Activated T-helper 1 cell treated with anti-CD3 and anti-CD28 coated beads, Interleukin-2, amount 50 U/mL, for 16 hours (primary cell): ENCODE measurements at places on chromosomes 13 and 19.

GRCh38 chr13:114164053-114164452 is 15.0 kb upstream of the CFAP97D2 start:
- no peak for DNase-seq

DNA sequence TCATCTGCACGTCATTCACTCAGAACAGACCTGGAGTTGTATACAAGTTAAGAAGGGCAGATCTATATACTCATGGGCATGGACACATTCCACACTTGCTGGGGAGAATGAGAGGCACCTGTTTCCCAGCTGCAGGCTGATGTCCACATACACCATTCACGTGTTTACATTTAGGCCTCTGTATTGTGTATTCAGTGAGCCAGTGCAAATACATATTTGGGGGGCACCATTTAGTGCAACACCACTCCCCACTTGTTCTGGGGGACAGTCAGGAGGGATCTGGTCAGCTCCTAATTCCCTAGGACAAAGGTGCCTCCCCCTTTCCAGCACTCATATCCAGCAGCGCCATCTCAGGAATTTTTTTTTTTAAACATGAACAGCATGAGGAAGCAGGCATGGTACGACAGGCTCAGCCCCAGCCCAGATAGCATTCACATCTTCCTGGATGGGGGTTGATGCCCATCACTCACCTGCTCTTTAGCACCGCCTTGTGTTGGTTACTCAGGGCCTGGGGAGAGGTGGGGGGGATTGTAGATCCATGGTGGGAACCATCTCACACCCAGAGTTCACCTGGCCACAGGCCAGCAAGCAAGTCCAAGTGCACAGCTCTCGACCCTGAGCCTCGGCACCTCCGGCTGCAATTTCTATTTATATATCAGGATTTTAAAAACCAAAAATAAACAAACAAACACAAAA is 56.9 kb upstream of the ZNF254 start:
- DNase-seq, result no peak

- DNase-seq, result no peak
Measured at GRCh38 chr13:109231888-109232287, 554.5 kb downstream of the IRS2 start.

- DNase-seq, result no peak
Measured at GRCh38 chr19:7582446-7582845, 13.2 kb upstream of the CAMSAP3 start.

- DNase-seq, result no peak
Measured at GRCh38 chr13:57638186-57638890, 6.8 kb downstream of the PCDH17 start.

GRCh38 chr19:10152100-10152499 is 32.4 kb upstream of the EIF3G start:
- DNase-seq, result no peak

- DNase-seq, result no peak
Measured at GRCh38 chr13:89982407-89983095, 1364.9 kb upstream of the MIR17HG start.

- DNase-seq, result no peak
Measured at GRCh38 chr13:44739120-44739519, 163.0 kb upstream of the TSC22D1 start.

DNA sequence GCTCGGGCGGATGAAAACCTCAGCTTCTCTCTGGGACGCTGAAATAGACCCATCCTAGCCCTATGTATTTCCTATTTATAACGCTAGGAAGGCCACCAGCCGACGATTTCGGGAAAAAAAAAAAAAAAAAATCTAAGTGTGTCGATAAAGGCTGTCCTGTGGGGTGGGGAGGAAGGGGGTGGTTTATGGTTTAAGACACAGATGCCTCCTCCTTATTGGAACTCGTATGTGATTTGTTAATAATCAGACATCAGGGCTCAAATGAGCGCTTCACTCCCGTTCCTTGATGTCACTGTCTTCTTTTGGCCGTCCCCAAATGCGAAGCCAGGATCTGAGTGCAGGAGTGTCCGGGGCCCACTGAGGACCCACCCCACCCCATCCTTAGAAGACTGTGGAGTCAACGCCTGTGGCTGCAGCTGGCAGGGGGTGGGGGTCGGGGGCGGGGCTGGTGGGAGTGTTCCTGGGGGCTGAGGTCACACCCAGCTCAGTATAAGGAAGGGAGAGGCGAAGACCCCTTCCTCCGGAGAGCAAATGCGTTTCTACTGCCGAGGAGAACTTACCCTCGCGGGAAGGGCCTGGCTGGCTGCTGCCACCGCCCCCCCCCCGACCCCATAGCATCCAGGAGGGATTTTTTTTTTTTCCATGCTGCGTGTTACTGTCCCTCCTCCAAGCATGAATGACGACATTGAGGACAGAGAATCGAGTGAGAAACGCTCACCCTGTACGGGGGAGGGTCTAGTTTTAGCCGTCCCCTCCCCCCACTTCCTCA is 971 bp downstream of the ATCAY start:
- DNase-seq, result no peak

DNA sequence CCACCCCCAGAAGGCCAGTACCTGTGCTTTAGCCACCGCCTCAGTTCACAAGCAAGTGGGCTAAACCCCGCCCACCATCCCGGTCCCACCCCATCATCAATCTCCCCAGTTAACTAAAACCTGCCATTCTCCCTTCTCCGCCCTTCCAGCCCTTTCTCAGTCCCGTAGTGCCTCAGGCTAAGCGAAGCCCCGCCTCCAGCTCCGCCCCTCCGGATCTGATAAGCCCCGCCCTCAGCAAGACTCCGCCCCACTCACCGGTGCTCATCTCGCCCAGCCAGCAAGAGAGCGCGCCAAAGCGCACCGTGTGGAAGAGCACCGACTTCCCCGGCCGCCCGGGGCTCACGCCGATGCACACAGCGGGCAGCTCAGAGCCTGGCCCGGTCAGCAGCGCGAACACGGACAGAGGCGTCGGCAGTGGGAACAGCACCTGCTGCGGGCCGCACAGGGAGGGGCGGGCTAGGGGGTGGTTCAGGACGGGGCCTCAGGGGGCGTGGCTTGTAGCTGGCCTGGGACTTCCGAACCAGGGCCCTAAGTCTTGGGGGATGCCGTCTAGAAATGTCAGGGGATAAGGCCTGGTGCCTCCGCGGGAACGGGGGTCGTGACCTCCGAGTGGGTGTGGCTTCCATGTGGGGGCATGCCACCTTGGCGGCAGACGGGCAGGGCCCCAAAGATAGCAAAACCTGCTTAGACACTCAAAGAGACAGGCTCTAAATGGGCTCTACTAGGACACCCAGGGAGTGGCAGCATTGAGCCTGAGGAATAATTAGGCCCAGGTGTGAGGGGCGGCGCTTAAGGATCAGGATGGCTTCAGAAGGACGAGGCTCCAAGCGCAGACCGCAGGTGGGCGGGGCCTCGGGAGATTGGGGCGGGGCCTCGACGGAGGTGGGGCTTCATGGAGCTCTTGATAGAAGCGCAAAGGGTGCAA is 21.4 kb downstream of the MAP4K1 start:
- DNase-seq, result no peak

DNA sequence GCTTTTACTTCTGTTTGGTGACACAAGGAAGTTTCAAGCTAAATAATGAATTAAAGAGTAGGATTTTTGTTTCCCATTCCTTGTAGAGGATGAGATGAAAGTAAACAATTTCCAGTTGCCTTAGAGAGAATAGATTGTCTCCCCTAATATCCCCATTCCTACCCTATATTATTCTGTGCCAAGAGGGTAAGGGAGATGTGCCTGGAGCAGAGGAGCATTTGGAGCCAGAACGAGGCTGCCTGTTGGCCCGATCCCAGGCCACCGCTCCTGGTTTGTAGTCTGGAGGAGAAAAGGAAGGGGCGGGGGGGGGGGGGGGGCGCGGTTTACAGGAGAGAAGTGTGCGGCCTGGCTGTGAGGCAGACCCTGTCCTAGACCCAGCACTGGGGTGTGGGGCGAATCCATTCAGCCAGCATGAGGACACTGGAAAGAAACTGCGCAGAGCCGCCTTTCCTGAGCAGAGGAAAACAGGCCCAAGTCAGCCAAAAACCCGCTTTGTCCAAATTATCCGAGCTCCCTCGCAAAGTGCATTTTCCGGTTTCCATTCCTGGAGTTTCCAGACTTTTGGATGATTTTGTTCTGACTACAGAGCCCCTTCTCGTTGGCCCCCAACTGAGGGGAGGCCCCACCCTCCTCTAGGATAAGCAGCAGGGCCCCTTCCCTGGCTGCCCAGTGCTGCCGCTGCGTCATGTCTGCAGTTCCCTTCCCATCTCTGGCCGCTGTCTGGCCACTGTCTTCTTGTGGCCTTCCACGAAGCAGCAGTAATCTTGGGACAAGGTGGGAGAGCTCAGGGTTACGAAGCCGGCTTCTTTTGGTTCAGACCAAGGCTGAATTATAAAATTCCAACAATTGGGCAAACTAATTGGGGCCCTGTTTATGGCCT is 23.0 kb downstream of the NFIX start:
- no peak for DNase-seq

GRCh38 chr13:45852494-45852893 is 941 bp upstream of the SIAH3 start:
- no peak for DNase-seq

DNA sequence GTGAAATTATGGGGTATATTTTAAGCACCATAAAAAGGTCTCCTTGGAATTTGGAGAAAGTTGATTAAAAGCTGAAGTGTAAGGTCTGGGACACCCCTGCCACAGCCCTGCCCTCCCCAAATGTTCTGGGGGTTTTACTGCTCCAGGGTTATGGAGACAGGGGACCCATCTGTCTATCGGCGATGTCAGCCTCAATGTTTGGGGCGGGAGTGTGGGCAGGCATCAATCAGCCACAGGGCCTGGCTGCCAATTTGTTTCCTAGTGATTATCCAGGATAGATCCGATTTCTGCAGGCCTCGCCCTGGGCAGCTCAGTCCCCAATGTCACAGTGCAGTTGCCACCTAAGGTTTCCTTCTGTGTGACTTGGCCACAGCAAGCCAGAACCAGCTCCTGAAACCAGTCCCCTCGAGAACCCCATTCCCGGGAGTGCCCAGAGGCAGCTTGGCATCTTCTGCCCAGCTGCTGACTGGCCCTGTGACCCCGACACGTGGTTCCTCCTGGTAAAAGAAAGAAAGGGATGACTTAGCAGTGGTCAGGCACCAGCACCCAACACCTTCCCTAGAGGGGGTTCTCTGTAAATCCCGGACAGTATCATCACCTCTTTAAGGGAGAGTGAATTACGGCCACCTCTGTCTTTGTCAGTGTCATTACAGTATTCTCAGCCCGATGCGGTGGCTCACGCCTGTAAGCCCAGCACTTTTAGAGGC is 41.6 kb downstream of the MYO9B start:
- no peak for DNase-seq

DNA sequence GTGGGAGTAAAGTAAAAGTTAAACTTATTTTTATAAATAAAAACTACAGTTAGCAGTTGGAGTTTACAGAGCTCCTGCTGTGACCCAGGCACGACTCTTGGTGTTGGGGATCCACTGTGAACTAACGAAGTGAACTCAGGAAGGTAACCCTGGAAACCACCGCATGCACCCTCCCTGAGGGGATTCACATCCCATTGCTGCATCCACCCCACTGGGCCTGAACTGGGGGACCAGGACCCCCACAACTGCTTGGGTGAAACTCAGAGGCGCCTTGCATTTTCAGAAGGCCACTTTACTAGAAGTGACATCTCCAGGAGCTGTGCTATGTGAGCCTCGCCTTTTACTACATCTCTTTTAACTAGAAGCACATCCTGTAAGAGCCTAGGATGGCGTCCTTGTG is 166.4 kb downstream of the TEX29 start:
- DNase-seq, result no peak

DNA sequence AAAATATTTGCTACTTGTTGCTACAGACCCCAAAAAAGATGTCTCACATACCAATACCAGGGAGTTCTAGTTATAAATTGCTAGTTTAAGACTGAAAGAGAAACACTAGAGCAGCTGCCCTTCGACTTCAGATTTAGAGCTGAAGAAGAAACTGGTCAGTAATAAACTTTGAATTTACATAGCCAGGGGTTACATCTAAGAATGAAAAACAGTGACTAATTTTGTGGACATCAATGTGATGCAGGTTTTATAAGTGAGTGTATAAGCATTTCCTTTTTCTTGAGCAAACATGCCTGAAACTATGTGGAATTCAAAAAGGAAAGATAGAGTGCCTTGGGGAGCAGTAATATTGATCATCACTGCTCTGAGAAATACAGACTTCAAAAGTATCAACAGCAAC is 724.9 kb upstream of the MIR17HG start:
- no peak for DNase-seq

DNA sequence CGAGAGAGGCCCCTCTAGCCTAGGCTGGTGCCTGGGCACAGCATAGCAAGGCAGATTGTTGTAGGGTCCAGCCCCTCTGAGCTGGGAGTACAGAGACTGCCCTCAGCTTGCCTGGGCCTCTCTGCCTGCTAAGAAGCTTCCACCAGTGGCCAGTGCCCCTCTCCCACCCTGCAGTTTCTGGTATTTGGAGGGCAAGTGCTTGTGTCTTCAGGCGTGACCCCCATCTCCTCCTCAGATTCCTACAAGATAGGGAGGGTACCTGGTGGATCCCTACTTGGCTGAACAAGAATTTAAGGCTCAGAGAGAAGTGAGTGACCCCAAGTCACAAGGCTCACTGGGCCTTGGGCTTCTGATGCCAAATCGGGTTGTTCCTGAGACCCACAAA is 152.7 kb downstream of the URI1 start:
- no peak for DNase-seq

- no peak for DNase-seq
Measured at GRCh38 chr19:6105444-6105843, 4.9 kb downstream of the RFX2 start.

GRCh38 chr13:43354153-43354945 is 331.0 kb downstream of the DNAJC15 start:
- DNase-seq, result no peak

DNA sequence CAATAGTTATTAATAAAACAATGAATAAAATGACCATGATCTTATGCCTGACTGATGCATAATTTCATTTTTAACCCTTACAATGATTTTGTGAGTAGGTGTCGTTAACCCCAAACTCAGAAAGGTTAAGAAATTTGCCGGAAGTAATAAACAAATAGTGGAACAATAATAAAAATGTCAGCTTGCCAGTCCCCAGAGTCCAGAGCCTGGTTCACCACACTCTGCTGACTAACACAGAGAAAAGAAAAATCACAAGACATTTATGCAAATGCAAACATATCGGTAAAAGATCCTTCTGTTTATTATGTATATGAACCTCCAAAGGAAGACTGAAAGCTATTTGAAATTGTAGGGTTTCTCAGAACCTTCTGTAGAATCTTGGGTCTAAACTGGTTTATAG is 563.7 kb downstream of the EFNB2 start:
- no peak for DNase-seq

GRCh38 chr19:42208612-42209011 is 8.9 kb downstream of the DEDD2 start:
- DNase-seq, result no peak

- no peak for DNase-seq
Measured at GRCh38 chr13:70357031-70357430, 248.8 kb upstream of the KLHL1 start.
